ENCODE measurements at places on chromosomes 7 and 10. TPM values are rescaled to one million over a fixed set of nuclear protein-coding genes. Genes with fewer than 3 reads are reported as not detected.
A peak's percentile ranks its signal among the peaks of the same experiment; 100 is the strongest.

Gene ANK3
- 5.8 TPM for total RNA-seq

Gene AZGP1
- total RNA-seq, result not detected

Gene CAMK2G
- 36.7 TPM for total RNA-seq

Gene SEC61G
- 220 TPM for total RNA-seq

Gene PTPRN2
- total RNA-seq, result not detected

Gene ABCA13
- total RNA-seq, result under 0.01 TPM

Gene SH2B2
- total RNA-seq, result 0.97 TPM

Gene ITIH5
- 0.43 TPM for total RNA-seq

Gene ADAMTS14
- total RNA-seq, result 1.6 TPM

Gene C10orf67
- total RNA-seq, result under 0.01 TPM

DNA sequence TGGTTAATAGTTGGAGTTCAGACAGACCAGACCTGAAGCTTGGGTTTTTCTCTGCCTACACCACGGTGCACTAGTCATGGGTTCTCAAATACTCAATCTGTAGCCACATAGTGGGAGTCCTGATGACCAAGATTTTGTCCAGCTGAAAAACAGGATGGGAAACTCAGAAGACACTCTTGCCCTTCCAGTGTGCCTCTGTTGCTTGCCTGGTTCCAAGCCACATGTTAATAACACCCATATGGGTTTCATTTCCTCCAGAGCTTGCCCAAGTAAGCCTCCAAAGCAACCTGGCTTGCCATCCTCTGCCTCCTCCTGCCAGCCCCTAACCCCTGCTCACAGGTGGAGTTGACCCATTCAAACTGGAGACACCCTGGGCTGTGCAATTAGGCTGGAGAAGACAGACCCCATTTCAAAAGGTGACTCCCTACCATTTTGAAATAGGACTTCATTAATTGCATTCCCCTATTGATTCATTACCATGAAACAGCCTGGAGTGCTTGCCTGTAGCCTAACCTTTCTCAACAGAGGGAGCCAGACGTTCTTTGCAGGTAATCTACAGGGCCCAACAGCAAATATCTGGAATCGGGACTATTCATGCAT lies 108.0 kb upstream of the HABP2 start:
- no peak for DNase-seq

DNA sequence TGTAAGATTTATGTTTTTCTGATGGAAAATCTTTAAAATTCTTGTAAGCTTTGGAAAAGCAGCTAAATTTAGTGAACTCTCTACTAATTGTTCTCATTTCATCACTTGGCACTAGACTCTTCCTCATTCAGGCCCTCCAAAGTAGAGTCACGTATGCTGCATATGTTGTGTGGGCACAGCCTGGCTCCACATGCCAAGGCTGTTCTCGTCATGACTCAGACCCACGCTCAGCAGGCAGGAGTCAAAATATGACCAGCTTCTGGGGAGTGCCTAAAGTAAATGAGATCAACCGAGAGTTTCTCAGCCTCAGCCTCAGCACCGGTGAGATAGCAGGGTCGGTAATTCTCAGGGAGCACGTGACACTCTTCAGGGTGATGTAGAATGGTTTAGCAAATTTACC lies 1672.9 kb downstream of the REEP3 start:
- peak; percentile 3 for DNase-seq

- no peak for DNase-seq
These were observed 1502.8 kb upstream of the LRRTM3 start for GRCh38 chr10:65423043-65423442.

GRCh38 chr10:125606414-125607010 lies 76.5 kb downstream of the TEX36 start:
- DNase-seq, result no peak

DNA sequence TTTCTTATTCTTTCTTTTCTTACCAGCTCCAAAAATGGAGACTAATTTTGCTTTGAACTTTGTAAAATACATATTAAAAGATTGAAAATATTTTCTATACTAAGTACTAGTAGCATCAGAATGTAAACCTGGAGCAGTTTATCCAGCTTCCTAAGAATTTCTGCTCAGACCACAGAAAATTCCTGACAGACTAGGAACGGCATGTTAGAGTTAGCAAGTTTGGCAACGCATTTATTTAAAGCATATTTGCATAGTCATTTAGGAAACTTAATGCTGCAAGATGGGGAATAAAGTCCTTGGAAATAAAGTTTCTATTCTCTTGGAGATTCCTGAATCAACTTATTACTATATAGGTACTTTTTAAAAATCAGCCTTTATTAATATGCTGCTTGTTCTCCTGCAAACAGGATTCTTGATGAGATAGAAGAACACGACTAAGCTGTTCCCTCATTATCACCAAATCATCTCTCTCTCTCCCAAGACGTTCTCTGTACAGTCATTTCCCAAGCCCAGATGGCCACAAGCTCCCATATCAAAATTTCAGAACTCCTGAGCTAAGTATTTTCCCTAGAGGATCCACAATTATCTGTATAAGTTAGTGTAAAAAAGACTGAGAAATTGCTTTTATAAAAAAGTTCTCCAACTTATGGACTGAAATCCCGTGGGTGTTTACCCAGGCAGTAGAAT lies 305.8 kb upstream of the NEBL start:
- DNase-seq, result no peak

- no peak for DNase-seq
These were observed 6.2 kb downstream of the LRIT1 start for GRCh38 chr10:84235096-84235495.

- DNase-seq, result peak; percentile 51
These were observed 5.4 kb upstream of the FAM170B start for GRCh38 chr10:49139028-49139845.

GRCh38 chr10:76759681-76760080 lies 877.9 kb downstream of the KCNMA1 start:
- no peak for DNase-seq

DNA sequence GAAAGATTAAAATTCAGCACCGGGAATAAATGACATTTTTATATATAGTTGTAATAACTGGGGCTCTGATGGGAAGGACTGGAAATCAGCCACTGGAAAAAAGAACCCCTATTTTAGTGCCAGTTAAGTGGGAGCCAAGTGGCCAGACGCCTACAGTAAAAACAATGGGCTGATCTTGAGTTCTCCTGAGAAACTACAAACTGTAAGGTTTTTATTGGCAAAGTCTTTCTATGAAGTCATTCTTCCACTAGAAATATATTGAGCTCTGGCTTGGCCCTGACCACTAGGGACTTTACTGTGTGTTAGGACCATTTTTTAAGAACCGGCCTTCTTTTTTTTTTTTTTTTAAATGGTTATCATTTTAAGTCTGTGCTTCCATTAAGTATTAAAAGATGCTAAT lies 79.6 kb downstream of the ZNF22 start:
- DNase-seq, result no peak

- DNase-seq, result no peak
These were observed 400.3 kb downstream of the RPS24 start for GRCh38 chr10:78433766-78434535.

- DNase-seq, result no peak
These were observed 86.7 kb downstream of the PARD3 start for GRCh38 chr10:34728361-34728760.

GRCh38 chr7:149883452-149883861 lies 9.7 kb downstream of the ATP6V0E2 start:
- DNase-seq, result peak; percentile 29

DNA sequence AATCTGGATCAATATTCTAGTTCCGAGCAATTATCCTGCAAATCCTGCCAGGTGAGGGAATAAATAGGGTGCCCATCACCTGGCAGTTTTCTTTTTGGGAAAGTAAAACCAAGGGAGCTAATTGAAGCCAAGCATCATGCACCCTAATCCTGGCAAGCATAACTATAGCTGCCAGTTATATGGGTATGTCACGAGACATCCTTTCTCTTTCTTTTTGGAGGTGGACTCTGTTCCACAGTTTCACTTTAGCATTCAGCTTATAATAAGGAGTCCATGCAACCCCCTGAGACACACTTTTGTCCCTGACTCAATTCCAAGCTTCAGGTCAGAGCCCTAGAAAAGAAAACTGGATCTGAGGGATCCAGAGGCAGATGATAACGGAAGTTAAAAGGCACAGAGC lies 222.5 kb downstream of the PHF14 start:
- no peak for DNase-seq

DNA sequence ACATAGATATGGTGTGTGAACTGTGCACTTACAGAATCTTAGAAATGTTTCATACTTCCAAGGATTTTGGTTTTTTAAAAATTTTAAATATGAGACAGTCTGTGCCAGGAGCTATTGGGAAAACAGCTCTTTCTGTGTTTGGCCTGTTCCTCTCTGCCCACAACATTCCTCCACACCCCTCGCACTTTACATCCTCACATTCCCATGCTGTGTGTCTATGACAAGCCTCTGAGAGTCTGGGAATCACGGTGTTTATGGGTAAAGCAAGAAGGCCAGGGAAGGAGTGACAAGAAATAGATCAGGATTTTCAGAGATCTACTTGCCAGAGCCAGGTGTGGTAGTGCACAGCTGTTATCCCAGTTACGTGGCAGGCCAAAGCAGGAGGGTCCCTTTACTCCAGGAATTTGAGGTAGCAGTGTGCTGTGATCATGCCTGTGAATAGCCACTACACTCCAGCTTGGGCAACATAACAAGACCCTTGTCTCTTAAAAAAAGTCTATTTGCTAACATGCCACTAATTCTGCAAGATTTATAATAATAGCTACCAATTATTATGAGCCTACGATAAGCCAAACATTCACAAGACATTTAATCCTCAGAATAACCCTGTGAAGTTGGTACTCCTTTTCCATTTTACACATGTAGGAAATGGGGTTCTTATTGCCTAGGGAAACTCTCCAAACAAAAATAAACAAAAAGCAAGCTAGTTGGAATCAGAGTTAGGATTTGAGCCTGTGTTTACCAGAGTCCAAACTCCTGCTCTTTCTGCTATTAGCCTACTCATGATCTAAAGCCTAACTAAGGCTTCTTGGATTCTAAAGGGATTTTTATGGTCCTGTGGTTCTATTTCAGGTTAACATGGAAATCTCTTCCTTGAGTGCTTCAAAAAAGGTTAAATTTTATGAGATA lies 168.3 kb upstream of the SP8 start:
- DNase-seq, result no peak

GRCh38 chr10:66180581-66181318 lies 745.1 kb upstream of the LRRTM3 start:
- DNase-seq, result peak; percentile 62

DNA sequence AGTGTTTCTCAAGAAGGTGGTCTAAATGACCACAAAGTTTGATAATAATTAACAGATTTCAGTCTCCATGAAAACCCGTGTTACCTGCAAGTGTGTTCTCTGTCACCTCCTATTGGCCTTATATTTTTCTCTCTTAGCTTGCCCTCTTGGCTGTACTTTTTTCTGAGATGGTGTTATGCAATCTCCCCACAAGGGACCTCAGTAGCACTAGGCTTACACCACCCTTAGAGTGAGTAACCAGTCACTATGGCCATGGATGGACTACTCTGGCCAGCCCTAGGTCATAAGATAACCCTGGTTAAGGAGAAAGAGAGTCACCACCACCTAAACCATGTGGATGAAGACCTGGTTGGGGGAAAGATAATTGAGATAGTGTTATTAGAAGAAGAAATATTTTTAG lies 76.8 kb downstream of the NPSR1 start:
- DNase-seq, result no peak

- DNase-seq, result peak; percentile 45
These were observed 2.7 kb downstream of the CALD1 start for GRCh38 chr7:134782121-134782623.

DNA sequence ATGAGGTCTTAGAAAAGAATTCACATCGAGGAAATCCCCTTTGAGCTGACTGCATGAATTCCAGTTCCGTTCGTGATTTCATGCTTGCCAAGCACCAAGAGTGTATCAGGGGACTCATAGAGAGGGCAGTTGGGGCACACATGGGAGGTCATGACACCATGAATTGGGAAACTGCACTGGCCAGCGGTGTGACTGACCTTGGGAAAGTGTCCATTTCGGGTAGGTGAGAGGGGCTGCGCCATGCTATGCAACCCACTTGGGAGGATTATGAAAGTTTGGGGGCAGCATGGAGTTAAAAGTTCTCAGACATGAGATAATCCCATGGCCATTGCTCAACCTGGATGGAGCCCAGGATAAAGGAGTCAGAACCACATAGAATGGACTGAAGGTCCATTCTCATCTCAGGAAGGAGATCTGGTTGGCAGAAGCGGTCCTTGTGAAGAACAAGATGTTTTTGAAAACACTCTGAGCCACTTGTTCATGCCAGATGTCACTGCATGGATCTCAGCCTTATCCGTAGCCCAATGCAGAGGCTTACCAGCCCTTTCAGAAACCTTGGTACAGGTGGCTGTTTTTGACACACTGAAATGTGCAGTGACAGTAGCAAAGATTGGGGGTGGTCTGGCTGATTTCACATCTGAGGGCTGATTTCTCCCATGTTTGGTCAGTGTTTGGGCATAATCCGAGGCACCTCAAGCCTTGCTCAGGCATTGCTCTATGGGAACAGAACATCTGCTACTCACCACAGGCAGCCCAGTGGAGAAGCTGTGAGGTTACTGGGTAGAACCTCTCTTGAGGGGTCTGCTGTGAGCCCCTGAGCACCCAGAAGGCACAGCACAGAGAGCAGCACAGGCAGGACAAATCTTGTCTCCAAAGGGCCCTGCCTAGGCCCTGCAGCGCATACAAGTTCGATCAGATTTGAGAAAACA lies 252.3 kb downstream of the CXCL12 start:
- DNase-seq, result no peak

GRCh38 chr7:157791261-157791660 lies 454.5 kb downstream of the DNAJB6 start:
- DNase-seq, result no peak

GRCh38 chr10:24370877-24371276 lies 161.9 kb downstream of the KIAA1217 start:
- DNase-seq, result no peak

- DNase-seq, result no peak
These were observed 134.1 kb upstream of the ZNF32 start for GRCh38 chr10:43782814-43783213.

- DNase-seq, result no peak
These were observed 597.7 kb downstream of the NRG3 start for GRCh38 chr10:82472406-82473335.

DNA sequence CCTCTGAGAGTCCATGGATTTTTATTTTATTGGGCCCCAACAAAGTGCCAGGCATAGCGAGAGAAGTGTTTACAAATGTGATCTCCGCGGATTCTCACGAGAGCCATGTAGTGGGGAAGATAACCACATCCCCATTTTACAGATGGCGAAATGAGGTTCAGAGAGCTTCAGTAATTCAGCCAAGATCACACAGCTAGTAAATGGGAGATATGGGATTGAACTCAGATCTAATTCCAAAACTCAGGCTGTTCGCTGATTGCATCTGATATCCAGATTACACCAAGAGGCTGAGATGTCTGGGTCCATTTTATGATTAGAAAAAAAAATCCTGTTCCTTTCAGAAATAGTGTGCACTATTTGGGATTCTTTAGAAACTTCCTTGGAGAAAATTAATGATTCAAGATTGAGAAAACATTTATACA lies 1.3 kb downstream of the FAS start:
- no peak for DNase-seq

- no peak for DNase-seq
These were observed 92.2 kb downstream of the EGFR start for GRCh38 chr7:55110993-55111361.

- DNase-seq, result no peak
These were observed 413.9 kb downstream of the LRMDA start for GRCh38 chr10:75845176-75845947.

Measured in fibroblast of villous mesenchyme (primary cell).